ENCODE measurements at places on chromosomes 16 and 17.
A peak's percentile ranks its signal among the peaks of the same experiment; 100 is the strongest.

- no peak for DNase-seq
Observed at GRCh38 chr17:68155692-68156091, 92.2 kb upstream of the AMZ2 start.

DNA sequence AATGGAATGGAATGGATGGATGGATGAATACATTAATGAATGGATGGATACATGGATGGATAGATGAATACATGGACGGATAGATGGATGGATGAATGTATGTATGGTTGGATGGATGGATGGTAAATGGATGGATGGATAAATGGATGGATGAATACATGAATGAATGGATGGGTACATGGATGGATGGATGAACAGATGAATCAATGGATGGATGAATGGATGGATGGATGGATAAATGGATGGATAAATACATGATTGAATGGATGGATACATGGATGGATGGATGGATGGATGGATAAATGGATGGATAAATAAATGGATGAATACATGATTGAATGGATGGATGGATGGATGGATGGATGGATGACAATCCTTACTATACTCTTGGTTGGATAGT lies 26.0 kb downstream of the TMC5 start:
- no peak for DNase-seq

- DNase-seq = no peak
Observed at GRCh38 chr16:68834550-68834949, 8.8 kb upstream of the TANGO6 start.

- DNase-seq = peak; percentile 82
Observed at GRCh38 chr16:70726892-70727361, 41.1 kb upstream of the MTSS2 start.

DNA sequence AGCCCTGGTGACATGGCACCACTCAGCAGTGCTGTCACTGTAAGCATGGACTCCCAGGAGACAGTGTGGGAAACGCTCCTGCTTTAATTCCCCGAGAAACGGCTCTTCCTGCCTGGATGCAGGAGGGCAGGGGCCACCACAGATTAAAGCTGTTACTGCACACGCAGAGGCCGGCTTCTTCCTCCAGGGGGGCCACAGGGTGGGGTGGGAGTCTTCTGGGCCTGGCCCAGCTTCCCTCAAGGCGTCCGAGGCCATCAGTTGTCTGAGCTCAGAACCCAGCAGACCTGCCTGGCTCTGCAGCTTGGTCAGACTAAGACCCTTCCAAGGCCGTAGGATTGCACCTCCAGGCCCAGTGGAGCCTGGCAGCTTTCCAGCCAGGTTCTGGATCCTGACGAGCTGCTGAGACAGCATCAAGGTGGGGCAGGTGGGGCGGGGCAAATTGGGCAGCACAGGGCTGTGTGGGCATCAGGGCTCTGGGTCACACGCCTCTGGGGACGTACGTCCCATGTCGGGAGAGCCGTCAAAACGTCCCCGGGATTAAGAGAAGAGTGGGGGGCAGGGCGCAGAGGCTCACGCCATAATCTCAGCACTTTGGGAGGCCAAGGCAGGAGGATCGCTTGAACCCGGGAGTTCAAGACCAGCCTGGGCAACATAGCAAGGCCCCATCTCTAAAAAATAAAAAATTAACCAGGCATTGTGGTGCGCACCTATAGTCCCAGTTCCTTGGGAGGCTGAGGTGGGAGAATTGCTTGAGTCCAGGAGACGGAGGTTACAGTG lies 5.0 kb upstream of the CAPN15 start:
- DNase-seq = no peak

GRCh38 chr17:20184977-20185619 lies 175.9 kb downstream of the SPECC1 start:
- no peak for DNase-seq

DNA sequence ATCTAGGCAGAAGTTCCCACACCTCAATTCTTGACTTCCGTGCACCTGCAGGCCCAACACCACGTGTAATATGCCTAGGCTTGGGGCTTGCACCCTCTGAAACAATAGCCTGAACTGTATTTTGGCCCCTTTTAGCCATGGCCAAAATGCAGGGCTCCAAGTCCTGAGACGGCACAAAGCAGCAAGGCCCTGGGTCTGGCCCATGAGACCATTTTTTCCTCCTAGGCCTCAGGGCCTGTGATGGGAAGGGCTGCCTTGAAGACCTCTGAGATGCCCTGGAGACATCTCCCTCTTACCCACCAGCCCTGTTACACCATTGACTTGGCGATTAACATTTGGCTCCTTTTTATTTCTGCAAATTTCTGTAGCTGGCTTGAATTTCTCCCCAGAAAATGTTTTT lies 238.6 kb downstream of the CDH13 start:
- DNase-seq = no peak

GRCh38 chr17:65977041-65977440 lies 214.9 kb downstream of the CEP112 start:
- DNase-seq = no peak

DNA sequence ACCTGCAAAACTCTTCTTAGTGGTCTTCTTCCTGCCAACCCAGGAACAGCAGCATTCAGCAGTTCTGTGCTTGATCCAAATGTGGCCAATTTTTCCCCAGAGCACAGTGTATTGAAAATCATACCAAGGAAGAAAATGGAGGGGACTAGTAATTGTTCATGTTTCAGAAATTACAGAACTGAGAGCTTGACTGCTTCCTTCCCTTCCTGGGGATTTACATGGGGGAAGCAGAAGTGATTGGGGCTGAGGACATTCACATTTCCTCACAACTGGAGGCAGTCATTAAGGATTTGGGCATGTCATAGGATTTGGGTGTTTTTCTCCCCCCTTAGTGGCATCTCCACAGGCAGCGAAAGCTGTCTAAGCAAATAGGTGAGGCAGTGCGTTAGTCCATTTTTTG lies 19.7 kb downstream of the CIITA start:
- DNase-seq = no peak

DNA sequence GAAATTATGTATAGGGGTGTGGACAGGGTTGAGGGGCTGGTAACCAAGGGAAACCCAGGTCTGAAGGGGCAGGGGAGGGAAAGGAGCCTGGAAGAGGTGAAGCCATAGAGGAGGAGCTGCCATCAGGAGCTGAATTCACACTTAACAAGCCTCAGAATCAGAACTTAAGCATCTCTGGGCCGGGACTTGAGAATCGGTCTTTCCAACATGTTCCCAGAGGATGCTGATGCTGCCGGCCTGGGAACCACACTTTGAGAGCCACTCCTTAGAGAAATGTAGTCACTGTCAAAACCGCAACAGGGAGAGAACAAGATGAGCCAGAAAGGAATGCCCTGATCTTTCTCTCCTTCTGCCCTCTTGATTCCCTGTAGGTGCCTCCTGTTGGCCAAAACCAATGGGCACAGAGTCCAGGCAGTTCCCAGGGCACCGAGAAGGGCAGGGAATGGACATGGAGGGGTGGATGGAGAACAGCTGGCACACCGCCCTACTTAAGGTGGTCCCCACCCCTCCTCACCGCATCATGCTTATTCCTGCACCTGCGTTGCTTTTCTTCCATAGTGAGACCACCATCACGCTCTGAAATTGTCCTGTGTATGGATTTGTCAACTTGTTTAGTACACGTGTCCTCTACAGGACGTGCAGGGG lies 88.5 kb downstream of the GSG1L start:
- DNase-seq = no peak

GRCh38 chr16:9499941-9500593 lies 408.6 kb downstream of the HAPSTR1 start:
- DNase-seq = peak; percentile 64

DNA sequence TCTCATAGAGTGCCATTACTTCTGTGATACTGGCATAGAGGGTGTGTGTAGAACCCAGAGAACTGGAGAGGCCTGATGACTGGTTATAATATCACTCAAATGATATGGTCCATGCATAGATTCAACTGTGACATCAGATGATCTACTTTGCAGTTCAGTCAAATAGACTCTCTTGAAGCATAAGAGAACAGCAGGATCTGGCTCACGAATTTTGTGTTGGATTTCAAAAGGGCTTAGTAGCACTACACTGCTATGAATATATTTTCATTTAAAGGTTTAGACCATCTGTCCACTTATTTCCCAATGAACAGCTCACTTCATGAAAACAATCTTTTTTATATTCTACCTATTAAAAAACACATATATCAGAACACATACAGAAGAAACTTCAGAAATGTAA lies 119.7 kb downstream of the KIF2B start:
- DNase-seq = no peak
